Activated naive CD4-positive, alpha-beta T cell (primary cell): ENCODE measurements at places on chromosomes 7 and 10.

DNA sequence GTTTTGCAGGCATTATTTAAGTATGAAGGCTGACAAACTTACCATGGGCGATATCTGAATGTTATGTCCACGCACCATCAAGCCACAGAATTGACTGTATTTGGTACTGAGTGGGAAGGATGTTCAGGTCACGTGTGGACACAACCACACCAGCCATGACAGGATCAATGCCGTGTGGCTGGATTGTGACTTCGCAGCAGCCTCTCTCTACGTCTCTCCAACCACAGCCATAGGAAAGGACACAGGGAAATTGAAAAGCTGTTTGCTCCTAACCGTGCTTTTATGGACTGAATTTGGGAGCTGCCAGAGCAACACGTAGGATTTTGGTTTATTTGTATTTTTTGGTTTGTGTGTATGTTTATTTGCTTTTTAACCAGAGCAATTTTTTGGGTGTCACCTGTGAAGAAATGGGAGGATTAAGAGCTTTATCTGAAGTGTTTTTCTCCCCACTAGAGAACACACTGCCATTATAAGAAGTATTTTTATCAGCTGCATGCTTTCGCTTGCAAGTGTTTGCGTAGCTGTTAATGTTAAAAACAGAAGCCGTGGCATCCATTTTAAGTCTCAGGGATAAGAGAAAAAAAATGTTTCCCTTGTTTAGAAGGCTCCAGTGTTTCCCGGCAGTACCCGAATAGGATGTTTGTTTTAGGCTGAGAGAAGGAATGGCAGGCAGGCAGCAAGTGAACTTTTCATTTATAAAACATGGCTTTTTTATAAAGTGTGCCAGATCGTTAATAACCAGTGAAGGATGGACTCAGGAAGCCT lies 401.1 kb upstream of the NFE2L3 start:
- DNase-seq = no peak

GRCh38 chr7:10815546-10815945 lies 158.1 kb upstream of the PHF14 start:
- DNase-seq = no peak

DNA sequence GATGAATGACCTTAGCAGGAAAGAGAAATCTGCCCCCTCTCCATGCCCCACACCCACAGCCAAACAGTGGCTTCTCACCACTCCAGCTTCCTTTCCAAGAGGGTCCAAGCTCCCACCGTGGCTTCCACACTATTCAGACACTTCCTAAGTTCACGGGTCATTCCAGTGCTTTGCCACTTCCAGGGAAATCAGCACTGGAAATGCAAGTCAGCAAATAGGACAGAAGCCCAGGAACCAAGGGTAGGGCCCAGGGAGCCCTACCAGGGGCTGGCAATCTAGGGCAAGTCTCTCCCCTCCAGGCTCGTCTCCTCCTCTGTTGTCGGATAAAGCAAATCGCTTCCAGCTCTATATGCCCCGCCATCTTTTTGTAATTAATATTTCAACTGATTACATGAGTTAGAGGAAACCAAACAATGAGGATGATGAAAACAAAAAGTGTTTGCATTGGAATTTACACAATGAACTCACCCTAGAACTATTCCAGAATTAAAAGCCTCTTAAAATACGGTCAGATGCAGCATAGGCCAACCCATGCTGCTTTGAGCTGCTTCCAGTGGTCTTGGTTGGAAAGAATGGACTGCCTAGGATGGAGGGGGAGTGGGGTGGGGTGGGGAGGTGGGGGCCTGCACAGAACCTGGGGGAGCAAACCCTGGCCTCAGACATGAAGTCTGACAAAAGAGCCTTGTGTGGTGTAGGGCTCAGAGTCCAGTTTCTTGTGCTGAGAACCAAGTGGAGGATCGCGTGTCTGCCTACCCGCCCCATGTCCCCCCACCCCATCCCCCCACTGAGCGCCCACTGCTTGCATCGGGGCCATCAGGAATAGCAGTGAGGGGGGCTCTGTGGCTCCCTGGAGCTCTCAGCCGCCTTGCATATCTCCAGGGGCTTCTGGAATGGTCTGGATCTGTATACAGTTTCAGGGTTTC lies 74.6 kb upstream of the CPXM2 start:
- DNase-seq = no peak

DNA sequence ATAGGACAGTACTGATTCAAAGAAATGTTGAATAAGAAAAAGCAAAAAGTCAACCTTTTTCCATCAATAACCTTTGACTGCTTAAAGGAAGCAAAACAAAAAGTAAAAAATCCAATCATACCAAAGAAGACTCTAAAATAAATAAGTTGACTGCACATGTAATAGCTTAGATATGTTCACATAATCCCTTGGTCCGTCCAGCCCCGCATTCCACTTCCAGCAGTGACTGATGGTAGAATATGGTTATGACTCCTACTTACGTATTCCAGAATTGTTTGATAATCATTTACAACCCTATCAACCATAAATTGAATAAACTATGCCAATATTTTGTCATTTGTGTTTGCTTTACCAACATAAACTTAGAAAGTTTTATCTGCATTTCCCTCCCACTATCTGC lies 77.9 kb downstream of the CTNNA3 start:
- DNase-seq = no peak

GRCh38 chr7:28761505-28761904 lies 196.6 kb downstream of the TRIL start:
- no peak for DNase-seq

- DNase-seq = no peak
These were observed 4.6 kb upstream of the TBC1D12 start for GRCh38 chr10:94397549-94398370.

DNA sequence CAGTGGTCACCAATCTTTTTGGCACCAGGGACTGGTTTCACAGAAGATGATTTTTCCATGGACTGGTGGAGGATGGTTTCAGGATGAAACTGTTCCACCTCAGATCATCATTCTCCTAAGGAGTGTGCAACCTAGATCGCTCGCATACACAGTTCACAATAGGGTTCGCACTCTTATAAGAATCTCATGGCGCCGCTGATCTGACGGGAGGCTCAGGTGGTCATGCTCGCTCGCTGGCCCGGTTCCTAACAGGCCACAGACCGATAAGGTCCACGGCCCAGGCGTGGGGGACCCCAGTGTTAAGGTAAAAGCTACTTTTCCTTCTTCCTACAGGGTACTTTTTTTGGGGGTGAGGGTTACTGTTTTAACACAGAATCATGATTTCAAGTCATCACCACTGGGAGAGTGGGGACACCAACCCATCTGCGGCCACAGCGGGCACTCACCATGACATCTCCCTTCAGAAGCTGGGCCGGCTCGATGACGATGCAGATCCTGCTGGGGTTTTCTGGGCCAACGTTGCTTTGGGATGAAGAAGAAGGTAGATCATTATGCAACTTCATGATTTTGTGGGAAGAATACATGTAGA lies 170.5 kb downstream of the TNS3 start:
- no peak for DNase-seq

DNA sequence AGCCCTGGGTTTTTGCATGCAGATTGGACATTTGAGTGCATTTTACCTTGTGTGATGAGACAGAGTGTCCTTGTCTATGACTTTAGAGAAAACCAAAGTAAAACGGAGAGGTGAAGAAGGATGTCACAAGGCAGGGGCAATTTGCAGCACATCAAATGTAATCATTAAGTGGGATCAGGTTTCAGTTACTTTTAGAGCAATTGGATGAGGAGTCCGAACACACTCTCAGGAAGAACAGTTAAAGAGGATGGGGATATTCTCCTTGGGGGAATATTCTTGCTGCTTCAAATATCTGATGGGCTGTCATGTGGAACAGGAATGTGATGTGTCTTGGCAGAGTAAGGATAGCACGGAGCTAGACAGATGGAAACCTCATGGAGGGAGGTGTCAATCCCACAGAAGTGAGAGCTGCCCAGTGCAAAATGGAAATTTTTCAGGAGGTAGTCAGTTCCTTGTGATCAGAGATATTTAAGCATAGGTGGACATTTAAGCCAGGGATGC lies 757 bp downstream of the RAB19 start:
- no peak for DNase-seq

- no peak for DNase-seq
These were observed at the start of gene KLF14 for GRCh38 chr7:130733931-130734814. KLF14 (minus strand) TSS chr7:130734207; CDS start chr7:130734033, 174 bp downstream.

- DNase-seq = no peak
These were observed 17.9 kb downstream of the BNIP3 start for GRCh38 chr10:131963811-131964210.

DNA sequence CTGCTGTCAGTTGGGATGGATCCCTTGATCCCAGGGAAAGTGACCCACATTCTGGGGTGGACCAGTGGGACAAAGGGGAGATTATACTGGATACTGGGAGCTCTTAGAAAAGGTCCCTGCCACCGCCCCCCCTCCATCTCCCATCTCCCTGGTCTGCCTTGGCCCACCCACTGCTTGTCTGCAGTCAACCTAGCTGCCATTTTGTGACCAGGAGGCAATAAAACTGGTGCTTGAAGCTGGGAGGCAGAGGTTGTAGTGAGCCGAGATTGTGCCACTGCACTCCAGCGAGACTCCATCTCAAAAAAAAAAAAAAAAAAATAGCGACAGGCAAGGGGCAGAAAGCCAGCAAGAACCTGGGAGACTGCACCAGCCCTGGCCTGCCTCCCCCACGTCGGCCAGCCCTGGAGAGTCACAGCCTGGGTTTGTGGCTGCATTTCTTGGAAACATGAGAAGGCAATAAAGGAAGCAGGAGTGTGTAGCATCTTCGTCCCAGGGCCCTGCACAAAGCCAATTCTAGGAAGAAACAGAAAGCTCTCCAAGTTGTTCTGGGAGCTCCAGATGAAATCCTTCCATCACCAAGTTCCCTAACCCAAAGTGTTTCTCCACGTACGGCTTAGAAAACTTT lies 4.7 kb upstream of the ARPC1B start:
- no peak for DNase-seq

DNA sequence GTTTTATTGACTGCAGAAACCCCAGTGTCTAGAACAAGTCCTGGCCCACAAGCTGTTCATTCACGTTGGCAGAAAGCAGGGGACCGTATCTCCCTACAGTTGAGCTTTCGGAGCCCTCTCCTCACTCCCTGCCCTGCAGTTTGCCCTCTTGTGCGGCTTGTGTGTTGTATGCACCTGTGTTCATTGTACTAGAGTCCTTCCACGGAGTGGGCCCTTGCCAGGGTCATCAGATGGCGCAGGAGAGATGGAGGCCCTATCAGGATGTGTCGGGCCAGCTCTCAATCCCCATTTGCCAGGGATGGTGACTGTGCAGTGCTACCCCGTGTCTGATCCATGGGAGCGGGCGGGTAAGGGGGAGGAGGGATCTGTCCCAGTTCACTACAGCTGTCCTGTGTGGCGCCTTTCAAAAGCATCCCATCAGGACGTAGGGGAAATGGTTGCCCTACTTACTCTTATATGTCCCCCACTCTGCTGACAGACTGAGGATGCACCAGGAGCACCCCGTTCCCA lies 77.4 kb upstream of the PRR15 start:
- no peak for DNase-seq

DNA sequence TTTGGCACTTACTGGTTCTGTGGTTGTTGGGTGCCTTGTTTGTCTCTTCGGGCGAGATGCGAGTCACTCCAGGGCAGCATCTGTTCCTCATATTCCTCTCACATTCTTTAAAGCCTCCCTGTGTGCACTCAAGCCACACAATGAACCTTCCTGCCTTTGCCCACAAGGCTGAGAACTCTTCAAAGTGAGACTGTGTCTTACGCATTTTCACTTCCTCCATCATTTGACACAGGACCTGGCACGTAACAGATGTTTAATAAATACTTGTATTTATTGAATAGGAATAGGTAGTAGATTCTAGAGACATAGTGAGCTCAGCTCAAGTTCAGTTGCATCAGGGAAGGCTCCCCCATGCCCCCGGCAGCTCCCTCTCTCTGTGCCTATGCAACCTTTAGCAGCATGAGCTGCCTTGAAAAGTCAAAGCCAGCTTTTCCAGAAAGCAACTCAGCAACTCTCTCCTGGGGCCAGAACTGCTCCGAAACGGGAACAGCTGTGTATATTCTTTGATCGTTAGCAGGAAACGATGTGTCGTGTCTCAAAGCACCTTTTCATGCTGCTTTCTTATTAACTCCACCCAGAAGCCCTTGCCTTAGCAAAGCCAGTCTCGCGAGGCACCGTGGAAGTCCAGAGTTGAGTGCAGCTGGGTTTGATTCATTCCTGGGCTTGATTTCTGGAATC lies 97.5 kb downstream of the PFKFB3 start:
- no peak for DNase-seq

DNA sequence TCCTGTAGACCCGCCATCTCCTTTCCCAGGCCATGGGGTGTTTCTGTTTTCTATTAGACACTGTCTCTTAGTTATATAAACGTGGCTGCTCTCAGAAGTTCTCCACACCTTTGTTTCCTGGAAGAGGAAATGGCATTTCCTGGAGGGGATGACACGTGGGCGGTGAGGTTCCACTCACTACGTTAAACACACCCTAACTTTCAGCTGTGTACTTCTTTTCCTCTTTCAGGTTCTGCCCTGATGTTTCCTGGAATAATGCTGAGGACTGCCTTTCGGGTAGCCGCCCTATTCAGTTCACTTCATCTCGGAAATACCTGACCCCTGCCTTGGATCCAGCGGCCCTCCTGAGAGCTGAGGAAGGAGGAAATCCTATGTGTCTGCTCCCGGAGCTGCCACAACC lies 3.4 kb upstream of the PRKCQ start:
- DNase-seq = no peak

DNA sequence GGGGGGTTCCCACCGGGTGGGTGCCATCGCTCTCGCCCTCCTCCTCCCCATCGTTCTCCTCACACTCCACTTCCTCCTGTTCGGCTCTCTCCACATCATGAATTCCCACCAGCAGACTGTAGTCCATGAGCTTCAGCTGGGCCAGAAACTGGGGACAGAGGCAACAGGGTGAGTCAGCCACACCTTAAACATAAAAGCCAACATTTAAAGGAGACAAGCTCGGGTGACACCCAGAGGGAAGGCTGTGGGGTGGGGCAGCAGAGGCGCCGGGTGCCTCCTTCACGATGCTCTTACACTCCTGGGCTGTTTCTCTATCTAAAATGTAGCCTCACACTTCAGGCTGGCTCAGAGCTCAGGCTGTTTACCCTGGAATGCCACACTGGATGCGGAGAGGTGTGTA lies 172.5 kb downstream of the PIP4K2A start:
- DNase-seq = no peak

GRCh38 chr7:31910191-31910590 lies 160.0 kb downstream of the PDE1C start:
- DNase-seq = no peak

DNA sequence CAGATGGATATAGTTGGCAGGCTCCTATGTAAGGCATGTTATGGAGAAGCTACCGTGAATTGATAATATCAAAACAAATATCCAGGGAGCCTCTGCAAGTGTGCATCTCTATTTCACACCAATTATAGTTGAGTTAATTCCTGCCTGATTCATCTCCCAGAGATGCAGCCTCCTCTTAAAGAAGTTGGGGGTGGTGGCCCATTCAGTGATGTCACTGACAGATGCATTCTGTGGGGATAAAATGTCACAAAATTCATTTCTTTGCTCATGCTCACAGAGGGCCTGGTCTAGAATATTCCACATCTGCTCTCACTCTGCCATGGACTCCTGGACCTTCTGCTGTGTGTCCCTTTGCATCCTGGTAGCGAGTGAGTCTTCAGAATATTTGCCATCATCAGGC lies 189.1 kb upstream of the PRSS1 start:
- no peak for DNase-seq
